ENCODE measurements at places on chromosomes 7 and 10. TPM values are rescaled to one million over a fixed set of nuclear protein-coding genes. Genes with fewer than 3 reads are reported as not detected.
A peak's percentile ranks its signal among the peaks of the same experiment; 100 is the strongest.

DNA sequence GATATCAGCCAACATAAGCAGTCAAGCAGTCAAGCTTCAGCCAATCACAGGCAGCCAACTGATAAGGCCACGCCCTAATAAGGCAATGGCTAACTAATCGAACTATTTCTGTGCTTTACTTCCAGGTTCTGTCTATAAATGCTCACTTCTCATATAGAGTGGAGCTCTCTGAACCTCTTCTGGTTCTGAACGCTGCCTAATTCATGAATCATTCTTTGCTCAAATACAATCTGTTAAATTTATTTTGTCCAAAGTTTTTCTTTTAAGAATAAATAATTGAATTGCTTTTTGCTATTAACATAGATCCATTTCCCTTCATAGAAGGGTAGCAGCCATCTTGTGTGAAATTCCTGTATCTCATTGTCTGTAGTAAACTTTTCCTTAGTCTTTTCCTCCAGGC is 97.9 kb upstream of the TMEM72 start:
- H3K4me3 ChIP-seq = no peak overlapping the region
- H3K4me1 ChIP-seq = no peaks in the 10 kb centered on the region
- DNase-seq = no peak
- no peak overlapping the region for H3K27ac ChIP-seq
- H3K36me3 ChIP-seq = no peaks in the 10 kb centered on the region

DNA sequence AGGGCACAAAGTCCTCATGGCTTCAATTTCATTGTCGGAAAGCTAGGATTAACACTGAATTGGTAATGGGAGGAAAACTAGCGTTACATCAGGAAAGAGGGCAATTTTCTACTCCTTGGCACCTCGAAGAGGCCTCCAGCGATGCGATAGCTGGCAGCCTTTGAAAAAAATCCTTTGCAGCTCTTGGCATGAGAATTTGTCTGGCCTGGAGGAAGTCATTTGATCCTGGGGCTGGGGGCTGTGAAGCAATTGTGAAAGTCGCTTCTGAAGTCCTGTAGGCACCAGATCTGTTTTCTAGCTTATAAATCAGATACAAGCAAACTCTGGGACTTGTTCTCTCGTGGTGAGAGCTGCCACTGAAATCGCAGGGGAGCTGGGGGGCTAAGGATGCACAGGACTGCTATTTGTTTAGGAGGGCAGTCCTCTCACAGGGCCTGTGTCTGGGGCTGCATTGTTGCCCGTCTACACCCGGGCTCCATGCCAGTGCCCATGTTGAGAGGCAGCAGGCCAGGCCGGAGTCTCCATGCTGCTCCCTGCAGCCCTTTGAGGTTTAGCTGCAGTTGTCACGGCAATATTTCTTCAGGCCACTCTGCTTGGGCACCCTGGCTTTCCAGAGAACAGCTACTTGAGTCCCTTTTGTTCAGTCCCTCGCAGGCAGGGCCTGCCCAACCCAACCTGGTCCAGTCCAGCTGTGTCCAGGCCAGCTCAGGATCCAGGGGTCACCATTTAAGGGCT is 206.8 kb upstream of the LYZL1 start:
- H3K36me3 ChIP-seq = no peaks in the 10 kb centered on the region
- DNase-seq = no peak
- H3K27ac ChIP-seq = no peak overlapping the region
- no peaks in the 10 kb centered on the region for H3K4me1 ChIP-seq

- peak overlapping the region; percentile 53 for H3K27ac ChIP-seq
- peaks cover 32% of the 10 kb centered on the region for H3K36me3 ChIP-seq
- H3K27me3 ChIP-seq = no peaks in the 10 kb centered on the region
- DNase-seq = peak; percentile 36
Measured at GRCh38 chr7:74217455-74218342, 7.9 kb downstream of the LAT2 start.

DNA sequence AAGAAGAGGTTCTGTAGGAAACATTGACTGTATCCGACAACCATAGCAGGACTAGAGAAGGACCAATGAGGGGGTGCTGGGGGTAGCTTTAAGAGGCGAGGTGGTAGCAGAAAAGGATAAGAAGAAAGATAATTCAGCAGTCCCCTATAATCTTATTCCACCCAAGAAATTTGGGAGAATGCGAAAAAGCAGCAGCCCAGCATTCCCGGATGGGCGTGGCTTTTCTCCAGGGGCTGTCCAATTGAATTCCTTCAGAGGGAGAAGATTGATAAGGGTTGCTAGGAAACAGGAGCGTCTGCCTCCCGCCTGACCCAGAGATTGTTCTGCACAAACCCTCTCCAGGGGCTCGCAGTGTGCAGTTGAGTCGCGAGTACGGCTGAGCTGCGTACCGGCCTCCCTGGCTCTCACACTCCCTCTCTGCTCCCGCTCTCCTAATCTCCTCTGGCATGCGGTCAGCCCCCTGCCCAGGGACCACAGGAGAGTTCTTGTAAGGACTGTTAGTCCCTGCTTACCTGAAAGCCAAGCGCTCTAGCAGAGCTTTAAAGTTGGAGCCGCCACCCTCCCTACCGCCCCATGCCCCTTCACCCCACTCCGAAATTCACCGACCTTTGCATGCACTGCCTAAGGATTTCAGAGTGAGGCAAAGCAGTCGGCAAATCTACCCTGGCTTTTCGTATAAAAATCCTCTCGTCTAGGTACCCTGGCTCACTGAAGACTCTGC is at the start of gene GRM3:
Gene GRM3, plus strand, starts transcription at position 349 of the 721 bp plus-strand sequence. CDS start 121,237 bp downstream, outside the sequence.
- no peak for DNase-seq
- H3K27ac ChIP-seq = no peak within 1 kb of the TSS
- H3K4me1 ChIP-seq = no peaks in the 10 kb centered on the region
- peaks cover 5% of the 10 kb centered on the region for H3K27me3 ChIP-seq
- no peaks in the 10 kb centered on the region for H3K36me3 ChIP-seq
- H3K4me3 ChIP-seq = no peak within 1 kb of the TSS

Gene PYROXD2
- total RNA-seq = 20.8 TPM

DNA sequence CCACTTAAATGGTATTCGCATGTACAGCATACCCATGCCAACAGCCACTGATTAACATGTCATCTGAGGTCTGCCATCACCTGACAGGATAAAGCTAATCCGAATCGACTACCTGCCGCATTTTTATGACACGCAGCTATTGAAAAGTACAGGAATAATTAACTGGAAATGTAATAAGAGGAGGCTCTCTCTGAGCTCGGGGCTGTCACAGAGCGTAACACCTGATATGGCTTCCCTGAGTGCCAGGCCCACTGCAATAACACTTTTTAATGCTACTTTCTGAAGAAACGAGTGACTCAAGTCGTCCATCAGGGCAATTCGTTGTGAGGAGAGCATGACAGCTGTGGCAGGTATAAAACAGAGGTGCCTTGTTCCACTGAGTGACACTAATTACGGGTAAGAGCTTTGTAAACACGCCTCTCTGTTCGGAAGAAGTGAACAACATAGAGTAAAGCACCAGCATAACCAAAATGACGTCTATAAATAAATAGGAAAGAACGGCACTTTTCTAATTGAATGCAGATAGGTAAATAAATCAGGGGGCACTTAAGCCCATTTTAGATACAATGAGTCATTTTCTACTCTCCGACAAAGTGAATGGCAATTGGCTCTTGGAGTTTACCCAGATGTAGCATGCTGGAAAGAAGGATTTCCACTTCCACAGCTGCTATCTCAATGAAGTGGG is 56.5 kb upstream of the CREB5 start:
- no peaks in the 10 kb centered on the region for H3K4me1 ChIP-seq
- no peaks in the 10 kb centered on the region for H3K36me3 ChIP-seq
- DNase-seq = no peak
- no peak overlapping the region for H3K27ac ChIP-seq

GRCh38 chr7:106737202-106737562 is 76.2 kb upstream of the CCDC71L start:
- no peak overlapping the region for H3K27ac ChIP-seq
- peaks cover 6% of the 10 kb centered on the region for H3K4me1 ChIP-seq
- H3K27me3 ChIP-seq = no peaks in the 10 kb centered on the region
- no peaks in the 10 kb centered on the region for H3K36me3 ChIP-seq
- H3K4me3 ChIP-seq = no peak overlapping the region
- DNase-seq = no peak

- no peak overlapping the region for H3K4me3 ChIP-seq
- DNase-seq = no peak
- H3K36me3 ChIP-seq = no peaks in the 10 kb centered on the region
- H3K4me1 ChIP-seq = peaks cover 2% of the 10 kb centered on the region
Measured at GRCh38 chr7:70640266-70640833, 491.6 kb upstream of the GALNT17 start.

Gene CFAP70
- 2.9 TPM for total RNA-seq

Gene SEC31B
- total RNA-seq = 32.6 TPM

- H3K27ac ChIP-seq = no peak overlapping the region
- no peak overlapping the region for H3K4me3 ChIP-seq
- no peaks in the 10 kb centered on the region for H3K4me1 ChIP-seq
- H3K36me3 ChIP-seq = no peaks in the 10 kb centered on the region
- no peaks in the 10 kb centered on the region for H3K27me3 ChIP-seq
Measured at GRCh38 chr7:149809215-149809614, 29.0 kb upstream of the ZNF862 start.

DNA sequence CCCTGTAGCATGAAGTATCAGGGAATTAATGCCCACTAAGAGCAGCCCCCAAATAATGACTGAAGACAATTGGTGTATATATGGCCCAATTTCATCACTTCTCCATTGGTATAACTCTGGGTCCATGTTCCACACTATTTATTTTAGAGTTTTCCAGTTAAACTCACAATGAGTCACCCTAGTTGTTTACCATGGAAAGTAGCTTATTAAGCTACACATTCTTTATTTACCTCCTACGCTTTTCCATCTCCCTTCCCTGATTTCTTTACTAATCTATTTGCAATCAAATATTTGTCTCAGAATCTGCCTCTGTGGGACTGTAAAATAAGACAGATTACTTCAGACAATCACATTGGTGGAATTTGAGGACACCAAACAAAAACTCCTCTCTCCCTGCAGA is 655.6 kb downstream of the SORCS1 start:
- H3K4me3 ChIP-seq = no peak overlapping the region
- H3K36me3 ChIP-seq = no peaks in the 10 kb centered on the region
- no peaks in the 10 kb centered on the region for H3K4me1 ChIP-seq
- DNase-seq = no peak
- H3K27me3 ChIP-seq = no peaks in the 10 kb centered on the region
- H3K27ac ChIP-seq = no peak overlapping the region

DNA sequence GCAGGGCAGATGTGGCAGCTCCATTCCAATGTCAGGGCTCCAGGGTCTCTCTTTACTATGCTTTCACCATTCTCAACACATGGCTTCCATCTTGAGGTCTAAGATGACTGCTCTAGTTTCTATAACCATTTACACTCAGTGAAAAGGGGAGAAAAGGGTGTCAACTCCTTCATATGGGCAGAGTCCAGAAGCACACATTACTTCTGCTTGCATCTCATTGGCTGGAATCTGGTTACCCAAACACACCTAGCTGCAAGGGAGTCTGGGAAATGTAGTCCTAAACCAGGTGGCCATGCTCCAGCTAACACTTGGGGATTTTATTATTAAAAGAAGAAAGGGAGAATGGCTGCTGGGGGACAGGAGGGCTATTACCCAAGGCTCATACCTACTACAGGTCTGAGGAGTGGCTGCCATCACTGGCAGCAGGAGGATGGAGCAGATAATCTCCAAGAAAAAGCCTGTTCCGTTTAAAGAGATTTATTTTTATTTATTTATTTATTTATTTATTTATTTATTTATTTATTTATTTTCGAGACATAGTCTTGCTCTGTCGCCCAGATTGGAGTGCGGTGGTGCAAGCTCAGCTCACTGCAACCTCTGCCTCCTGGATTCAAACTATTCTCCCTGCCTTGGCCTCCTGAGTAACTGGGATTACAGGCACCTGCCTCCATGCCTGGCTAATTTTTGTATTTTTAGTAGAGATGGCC is 29.1 kb upstream of the LBX1 start:
- DNase-seq = no peak
- H3K27me3 ChIP-seq = peaks cover 6% of the 10 kb centered on the region
- no peaks in the 10 kb centered on the region for H3K4me1 ChIP-seq
- H3K36me3 ChIP-seq = no peaks in the 10 kb centered on the region
- H3K27ac ChIP-seq = no peak overlapping the region

GRCh38 chr7:105218939-105219770 is 169.6 kb downstream of the SRPK2 start:
- H3K27ac ChIP-seq = no peak overlapping the region
- no peaks in the 10 kb centered on the region for H3K36me3 ChIP-seq
- no peaks in the 10 kb centered on the region for H3K27me3 ChIP-seq

DNA sequence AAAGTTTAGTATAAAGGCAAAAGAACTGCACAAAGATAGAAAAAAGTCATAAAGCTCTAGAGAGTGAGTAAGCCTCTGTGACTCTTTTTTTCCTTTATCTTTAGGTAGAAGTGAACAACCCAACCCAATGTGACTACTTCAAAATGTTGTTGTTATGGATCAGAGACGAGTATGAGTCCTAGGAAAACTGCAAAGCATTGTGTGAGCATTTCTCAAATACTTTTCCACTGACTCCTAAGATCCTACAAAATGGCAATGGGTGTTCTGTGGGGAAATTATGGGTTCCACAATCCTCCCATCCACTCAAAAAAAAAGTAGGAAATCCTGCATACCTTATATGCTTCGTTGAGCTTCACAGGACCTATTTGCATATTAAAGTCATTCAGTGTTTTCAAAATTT is 177.1 kb downstream of the DGKI start:
- H3K4me1 ChIP-seq = no peaks in the 10 kb centered on the region
- no peaks in the 10 kb centered on the region for H3K27me3 ChIP-seq
- no peaks in the 10 kb centered on the region for H3K36me3 ChIP-seq

Gene GPR37
- total RNA-seq = not detected

Gene LIPF
- total RNA-seq = not detected

Gene ZNF277
- 20.8 TPM for total RNA-seq

DNA sequence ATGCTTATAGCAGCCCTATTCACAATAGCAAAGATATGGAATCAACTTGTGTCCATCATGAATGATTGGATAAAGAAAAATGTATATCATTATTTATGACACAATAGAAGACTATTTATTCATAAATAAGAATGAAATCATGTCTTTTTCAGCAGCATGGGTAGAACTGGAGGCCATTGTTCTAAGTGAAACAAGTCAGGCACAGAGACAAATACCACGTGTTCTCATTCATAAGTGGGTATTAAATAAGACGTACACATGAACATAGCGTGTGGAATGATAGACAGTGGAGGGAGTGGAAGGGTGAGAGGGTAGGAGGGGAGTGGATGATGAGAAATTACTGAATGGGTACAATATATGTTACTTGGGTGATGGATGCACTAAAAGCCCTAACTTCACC is 762.4 kb downstream of the REEP3 start:
- no peaks in the 10 kb centered on the region for H3K4me1 ChIP-seq
- no peak overlapping the region for H3K27ac ChIP-seq
- no peak for DNase-seq
- H3K4me3 ChIP-seq = no peak overlapping the region

DNA sequence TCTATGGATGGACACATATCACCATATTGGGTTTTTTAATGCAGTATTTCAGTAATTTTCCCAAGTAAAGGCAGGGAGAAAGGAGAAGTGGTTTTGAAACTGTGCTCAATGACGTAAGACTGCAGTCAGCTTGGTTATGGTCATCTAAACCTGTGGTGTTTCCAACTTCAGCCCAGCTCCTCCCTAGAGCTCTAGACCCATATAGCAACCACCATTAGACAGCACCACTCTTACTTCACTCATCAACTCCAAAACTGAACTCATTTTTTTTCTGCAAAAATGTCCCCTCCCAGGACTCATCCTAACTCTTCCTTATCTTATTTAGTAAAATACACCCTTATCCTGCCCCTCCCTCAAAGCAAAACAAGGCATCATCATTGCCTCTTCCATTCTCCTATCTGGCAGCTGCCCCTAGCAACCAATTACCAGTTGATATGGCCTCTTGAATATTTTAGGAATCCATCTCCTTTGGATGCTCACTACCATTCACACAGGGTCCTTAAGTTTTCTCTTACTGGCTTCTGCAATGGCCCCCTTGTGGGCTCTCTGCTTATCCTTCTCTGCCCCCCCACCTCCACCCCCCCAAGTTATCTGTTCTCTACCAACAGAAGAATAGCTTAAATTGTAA is 1.5 kb upstream of the RALA start:
- H3K27me3 ChIP-seq = no peaks in the 10 kb centered on the region
- no peak overlapping the region for H3K4me3 ChIP-seq
- peaks cover 18% of the 10 kb centered on the region for H3K4me1 ChIP-seq

All from natural killer cell (primary cell).